ENCODE measurements at places on chromosomes 3 and 15. TPM values are rescaled to one million over a fixed set of nuclear protein-coding genes. Genes with fewer than 3 reads are reported as not detected.

- DNase-seq, result no peak
These were observed 7.3 kb downstream of the RFT1 start for GRCh38 chr3:53122933-53123305.

DNA sequence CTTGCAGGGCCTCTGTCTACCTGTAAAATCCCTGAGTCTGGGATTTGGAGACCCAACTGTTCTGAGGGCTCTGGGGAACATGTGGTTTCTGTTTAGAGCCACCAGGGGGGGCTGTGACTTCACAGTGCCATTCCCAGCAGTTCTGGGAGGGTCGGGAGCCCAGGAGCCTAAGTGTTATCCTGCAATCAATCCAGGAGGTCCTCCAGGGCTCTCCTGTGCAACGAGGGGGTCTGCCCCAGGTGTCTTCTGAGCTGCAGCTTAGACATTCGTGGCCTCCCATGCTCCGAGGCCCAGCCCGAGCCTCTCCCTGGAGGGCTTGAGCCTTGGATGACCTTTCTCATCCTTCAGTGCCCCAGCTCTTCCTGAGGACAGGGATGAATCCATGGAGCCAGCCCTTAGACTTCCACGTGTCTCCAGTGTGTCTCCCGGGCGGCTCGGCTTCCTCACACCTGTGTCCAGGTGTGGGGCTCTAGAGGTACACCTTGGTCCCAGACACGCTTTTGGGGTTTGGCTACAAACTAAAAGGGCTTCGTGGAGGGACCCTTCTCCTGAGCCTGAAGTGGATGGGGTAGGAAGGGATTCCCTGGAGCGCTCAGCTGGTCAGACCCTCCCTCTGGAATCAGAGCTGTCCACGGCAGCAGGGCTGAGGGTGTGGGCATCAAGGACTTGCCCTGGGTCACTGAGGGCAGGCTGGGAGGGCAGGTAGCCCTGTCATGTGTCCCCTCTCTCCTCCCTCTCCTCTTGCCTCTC is 20.3 kb upstream of the ABTB1 start:
- DNase-seq, result no peak

Gene RBP2
- not detected for total RNA-seq

Gene ASB14
- not detected for total RNA-seq

- DNase-seq, result no peak
These were observed at the start of gene CACNA2D3 for GRCh38 chr3:54122324-54123002. Gene CACNA2D3, plus strand, starts transcription at chr3:54122552.

Gene DZIP1L
- total RNA-seq, result 32.7 TPM

DNA sequence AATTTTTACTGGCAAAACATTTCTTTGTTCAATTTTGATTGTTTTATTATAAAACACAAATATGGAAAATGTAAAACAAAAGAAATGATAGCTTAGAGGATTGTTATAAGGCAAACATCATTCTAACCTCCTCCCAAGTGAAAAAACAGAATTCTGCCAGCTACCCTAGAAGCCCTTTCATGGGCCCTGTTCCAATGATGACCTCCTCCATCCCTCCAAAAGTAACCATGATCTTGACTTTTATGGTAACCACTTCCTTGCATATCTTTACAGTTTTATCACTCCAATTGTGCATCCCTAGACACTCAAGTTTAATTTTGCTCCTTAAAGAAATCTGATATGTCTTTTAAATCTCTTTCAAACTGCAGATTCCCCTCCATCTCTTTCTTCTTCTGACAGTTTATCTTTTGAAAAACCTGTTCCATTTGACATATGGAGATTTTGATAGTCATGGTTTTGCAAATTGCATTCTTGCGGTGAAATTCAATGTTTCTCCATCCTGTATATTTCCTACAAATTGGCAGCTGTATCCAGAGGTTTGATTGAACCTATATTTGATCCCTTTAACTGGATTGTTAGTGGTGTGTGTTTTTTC is 27.0 kb upstream of the TNFAIP8L3 start:
- no peak for DNase-seq

DNA sequence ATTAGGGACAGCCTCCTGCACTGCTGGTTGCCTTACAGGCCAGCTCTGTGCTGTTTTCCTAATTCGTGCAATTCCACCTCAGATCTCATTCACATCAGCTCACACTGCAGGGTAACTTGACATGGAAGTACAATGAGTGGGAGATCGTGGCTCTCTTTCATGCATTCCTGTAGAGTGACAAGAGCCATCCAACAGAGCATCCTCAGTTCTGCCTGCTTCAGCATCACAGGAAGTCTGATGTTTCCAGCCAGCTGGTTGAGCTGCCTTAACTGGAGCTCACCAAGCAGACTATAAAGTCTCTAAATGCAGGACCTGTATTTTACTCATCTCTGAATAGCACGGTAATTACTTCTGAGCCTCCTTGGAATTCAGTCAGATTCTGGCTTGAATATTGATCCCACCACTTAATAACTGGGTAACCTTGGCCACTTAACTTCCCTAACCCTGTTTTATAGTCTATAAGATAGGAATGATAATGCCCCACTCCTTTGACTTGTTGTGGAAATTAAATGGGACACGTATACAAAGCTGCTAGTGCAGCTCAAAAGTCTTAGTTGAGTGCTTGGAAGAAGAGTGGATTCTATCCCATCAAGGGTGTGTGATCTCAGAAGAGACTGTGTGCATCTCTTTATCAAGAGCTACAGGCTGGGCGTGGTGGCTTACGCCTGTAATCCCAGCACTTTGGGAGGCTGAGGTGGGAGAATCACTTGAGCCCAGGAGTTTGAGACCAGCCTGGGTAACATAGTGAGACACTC is 1.4 kb upstream of the DIS3L start:
- no peak for DNase-seq

Gene TM6SF1
- 8.7 TPM for total RNA-seq

DNA sequence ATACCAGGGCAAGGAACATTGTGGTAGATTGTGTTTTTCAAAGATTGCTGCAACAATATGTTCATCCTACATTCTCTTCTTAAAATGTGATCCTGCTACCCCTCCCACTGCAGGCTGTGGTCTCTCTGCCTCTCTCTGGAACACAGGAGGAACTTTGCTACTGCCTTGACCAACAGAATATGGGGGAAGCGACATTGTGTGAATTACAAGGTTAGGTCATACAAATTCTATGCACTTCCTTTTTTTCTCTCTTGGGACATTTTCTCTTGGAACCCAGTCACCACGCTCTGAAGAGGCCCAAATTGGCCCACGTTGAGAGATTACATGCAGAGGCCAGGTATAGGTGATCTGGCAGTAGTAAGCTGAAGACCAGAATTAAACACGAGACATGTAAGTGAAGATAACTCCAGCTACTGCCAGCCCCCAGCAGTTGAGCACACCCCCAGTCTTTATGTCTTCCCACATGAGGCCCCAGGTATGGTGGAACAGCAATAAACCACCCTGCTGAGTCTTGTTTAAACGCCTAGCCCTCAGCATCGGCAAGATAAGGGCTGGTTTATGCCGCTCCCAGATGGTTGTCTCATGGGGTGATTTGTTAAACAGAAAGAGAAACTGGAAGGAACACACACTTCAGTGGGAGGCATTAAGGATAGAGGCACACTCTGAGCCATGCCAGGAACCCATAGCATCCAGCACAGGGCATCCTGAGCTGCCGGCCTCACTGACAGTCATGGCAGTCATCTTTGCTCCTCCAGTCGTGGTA is 59.9 kb downstream of the FAM43A start:
- DNase-seq, result no peak

DNA sequence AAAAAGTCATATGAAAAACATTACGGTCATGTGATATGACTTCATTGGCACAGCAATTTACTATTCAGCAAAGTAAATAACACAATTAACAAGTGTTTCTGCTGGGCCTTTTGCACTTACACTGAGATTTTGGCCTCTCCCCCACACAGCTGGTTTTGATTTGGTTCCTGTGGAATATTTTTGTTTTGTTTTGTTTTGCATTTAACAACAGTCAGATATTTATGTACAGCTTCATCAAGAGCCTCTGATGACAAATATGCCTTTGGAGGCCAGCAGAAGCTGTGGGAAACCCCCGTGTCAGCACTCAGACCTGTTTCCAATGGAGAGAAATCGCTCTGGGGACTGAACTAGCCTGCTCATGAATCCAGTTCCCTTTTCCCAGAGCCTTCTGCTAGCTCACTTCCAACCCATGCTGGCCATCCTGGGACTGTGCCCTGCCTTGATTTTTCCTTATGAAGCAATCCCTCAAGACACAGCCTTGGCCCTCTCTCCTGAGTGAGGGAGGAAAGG is 161.9 kb downstream of the ATG7 start:
- DNase-seq, result peak; percentile 54

DNA sequence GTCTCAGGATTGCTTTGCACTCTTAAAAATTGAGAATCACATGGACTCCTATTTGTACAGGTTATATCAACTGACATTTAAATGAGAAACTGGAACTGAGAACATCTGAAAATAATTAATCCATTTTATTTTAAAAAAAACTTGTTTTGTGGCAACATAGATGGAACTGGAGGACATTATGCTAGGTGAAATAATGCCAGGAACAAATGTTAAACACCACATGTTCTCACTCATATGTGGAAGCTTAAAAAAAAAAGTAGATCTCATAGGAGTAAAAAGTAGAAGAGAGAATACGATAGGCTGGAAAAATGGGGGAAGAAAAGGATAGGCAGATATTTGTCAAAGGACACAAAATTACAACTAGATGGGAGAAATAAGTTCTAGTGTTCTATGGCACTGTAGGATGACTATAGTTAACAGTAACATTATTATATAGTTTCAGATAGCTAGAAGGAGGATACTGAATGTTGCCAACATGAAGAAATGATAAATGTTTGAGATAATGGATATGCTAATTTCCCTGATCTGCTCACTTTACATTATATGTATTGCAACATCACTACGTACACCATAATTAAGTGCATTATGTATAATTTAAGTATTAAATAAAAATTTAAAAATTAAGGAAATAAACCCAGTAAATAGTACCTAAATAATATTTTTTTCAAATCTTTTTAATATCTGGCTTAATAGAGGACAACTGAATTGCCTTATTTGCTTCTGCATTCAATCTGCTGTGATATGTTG is 100.5 kb upstream of the TSPAN3 start:
- no peak for DNase-seq

Data from ureter (tissue), 1 donor.